ENCODE measurements at places on chromosomes 5 and 9.

DNA sequence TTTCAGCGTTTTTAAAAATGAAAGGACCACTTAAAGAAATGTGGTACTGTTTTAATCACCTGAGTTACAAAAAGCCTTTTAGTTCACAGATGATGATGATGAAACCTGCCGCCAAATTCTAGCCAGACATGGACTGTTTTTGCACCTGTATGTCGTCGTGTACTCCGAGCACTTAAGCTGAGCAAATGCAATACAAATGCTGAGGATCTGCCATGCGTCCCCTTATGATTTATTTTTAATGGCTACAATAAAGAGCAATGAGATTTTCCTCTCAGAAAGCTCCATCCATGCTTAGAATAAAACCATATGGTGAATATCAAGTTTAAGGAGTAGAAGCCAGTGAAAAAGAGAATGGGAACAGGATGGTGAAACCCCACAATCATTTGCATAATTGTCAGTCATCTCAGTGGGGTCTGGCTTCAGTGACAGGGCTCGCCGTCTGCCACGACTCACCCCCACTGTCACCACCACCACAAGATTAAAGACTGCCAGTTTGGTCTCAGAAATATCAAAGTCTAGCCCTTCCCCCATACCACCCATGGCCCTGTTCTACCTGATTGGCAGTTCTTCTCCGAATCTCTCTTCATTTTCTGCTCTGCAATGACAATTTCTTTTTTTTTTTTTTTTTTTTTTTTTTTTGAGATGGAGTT lies 159.9 kb downstream of the GOLPH3 start:
- DNase-seq: no peak

DNA sequence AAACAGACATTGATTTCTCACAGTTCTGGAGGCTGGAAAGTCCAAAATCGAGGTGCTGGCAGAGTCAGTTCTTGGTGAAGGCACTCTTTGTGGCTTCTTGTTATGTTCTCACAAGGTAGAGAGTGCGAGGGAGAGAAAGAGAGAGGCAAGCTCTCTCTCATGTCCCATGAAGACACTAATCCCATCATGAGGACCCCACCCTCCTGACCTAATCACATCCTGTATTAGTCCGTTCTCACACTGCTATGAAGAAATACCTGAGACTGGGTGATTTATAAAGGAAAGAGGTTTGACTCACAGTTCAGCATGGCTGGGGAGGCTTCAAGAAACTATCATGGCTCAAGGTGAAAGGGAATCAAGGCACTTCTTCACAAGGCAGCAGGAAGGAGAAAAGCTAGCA lies 5.7 kb upstream of the AMACR start:
- no peak for DNase-seq

GRCh38 chr5:180703912-180704311 lies 35.9 kb downstream of the OR2Y1 start:
- DNase-seq: no peak

DNA sequence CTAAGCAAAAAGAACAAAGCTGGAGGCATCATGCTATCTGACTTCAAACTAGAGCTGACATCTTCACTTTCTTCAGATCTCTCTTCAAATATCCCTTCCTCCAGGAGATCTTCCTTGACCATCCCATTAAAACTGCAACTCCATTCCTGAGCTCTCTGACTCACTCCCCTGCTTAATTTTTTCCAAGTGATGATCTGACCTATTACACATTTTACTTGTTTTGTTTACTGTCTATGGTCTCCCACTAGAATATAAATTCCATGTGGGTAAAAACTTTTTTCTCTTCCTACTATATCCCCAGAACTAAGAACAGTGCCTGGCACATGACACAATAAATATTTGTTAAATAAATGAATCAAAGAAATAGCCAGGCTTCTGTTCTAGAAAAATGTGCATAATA lies 87.5 kb downstream of the SLIT3 start:
- no peak for DNase-seq

- no peak for DNase-seq
Observed at GRCh38 chr9:130693101-130693425, 517 bp upstream of the EXOSC2 start.

GRCh38 chr5:20615888-20616563 lies 628.0 kb upstream of the CDH18 start:
- DNase-seq: no peak

DNA sequence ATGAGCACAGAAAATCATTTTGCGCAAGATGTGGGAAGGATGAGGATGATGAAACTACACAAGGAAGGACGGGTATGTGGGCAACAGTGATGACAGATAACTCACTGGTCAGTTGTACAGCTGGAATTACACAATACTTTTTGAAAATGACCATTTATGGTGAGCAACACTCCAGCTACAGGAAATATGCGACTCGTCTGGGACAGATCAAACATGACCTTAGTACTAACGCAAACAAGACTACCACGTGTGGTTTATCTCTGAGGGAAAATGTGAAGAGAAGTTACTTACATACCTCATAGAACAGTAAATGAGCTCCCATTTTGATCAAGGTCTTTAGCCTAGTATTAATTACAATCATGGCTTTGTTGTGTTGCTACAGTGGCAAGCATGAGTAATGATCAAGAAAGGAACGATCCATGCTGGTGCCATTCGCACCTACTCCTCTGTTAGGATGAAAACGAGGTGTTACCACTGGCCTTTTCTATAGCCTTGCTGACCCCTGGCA lies 456.9 kb downstream of the BNC2 start:
- no peak for DNase-seq

GRCh38 chr5:134100283-134101091 lies 14.0 kb upstream of the TCF7 start:
- DNase-seq: no peak

GRCh38 chr9:3875361-3876132 lies 349.7 kb upstream of the RFX3 start:
- no peak for DNase-seq

DNA sequence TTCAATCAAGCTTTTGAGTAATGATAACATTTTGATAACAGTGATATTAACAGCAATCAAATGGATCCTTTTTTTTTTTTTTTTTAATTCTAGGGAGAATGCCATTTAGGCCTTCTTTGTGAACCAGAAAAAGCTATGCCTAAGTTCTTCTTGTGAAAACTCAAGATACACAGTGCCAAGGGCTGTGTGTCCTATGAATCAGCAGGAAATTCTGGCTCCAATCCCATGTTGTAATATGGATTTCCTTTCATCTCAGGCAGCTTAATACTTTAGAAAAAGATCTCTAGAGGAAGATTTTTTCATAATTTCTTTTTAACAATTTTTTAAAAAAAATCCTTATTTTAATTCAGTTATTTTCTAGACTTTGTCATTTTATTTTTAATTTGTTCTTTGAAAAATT lies 96.1 kb downstream of the NUDT12 start:
- no peak for DNase-seq

DNA sequence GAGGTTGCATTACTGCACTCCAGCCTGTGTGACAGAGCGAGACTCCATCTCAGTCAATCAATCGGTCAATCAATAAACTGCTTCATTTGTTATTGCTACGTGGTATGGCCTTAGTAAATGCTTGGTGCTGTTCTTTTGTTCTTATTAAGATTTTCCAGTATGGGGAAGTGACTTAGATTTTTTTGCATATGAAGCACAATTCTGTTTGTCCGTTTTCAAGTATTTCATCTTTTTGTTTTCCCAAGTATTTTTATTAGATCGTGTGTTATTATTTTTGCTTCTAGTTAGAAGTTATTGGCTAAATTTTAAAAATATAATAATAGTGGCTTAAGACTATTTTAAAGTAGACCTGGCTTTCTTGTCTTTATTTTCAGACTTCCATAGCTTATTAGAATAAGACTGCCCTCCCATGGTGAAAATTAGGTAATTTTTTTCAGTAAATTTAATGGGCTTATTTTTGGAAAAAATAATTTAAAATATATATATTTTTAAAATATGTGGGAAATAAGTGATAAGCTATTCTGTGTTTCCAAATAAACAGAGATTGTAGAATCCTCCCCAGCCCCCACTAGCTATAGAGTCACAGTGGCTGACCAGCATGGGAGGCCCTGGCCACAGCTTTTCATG lies 14.7 kb upstream of the OMD start:
- no peak for DNase-seq

DNA sequence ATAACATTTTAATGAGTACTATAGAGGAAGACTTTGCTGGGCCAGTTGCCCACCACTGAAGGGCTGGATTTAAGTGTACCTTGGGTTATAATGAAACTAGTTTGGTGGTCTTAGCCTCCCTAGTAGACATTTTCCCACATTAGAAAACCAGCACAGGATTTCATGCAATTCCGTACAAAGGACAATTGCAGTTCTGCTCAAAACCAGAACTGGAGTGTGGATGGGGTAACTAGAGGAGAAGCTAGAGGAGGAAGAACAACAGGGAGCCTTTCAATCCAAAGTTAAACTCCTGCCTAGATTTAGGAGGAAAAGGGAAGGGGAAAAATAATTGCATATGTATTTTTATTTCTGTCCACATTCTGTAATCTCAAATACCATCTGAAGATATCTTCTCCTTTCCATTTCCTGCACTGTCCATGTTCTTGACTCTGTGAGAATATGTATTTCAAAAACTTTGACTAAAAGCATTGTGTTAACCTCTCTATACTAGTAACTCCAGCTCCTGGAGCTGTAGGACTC lies 97.5 kb upstream of the SSBP2 start:
- no peak for DNase-seq

DNA sequence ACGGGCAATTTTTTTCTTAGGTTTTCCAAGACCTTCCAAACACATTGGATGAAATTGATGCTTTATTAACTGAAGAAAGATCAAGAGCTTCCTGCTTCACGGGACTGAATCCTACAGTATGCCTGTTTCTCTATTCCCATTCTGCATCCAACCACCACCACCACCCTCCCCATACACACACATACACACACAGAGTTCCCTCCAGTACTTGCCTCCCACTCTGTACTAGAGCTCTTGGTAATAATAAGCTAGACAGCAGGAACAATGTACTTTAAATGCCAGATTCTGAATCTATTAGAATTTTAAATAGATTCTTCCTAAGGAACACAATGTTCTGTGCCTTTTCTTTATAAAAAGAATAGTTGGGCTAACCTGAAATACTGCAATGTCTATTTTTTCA lies 67.4 kb downstream of the KLF9 start:
- no peak for DNase-seq

- no peak for DNase-seq
Observed at GRCh38 chr9:7910426-7911020, 110.9 kb upstream of the DMAC1 start.

DNA sequence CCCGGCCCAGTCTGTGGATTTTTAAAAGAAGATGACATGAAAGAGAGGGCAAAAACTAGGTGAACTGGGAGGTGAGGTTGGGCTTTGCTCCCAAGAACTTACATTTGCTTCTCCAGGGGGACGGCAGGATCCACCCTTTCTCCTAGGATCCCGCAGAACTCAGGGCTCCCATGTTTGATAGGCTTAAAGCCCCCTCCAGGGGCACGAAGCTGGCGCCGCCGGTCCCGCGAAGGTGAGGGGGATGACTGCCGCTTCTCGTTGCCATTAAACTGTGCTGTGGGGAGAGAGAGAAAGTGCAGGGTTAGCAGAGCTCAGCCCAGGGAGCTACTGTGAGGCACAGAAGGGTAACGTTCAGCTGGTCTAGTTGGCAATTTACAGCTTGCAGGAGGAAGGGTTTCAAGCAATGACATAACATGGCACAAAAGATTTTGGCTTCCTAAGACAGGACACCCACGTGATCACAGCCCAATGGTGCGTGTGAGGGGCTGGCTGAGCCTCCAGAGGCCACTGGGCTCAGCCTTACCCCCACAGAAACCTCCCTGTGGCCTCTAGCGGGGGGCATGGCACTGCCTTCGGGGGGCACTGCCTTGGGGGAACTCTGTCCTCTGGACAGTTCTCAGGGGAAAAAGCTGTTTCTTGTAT lies 52.0 kb upstream of the SLC25A51 start:
- DNase-seq: no peak

DNA sequence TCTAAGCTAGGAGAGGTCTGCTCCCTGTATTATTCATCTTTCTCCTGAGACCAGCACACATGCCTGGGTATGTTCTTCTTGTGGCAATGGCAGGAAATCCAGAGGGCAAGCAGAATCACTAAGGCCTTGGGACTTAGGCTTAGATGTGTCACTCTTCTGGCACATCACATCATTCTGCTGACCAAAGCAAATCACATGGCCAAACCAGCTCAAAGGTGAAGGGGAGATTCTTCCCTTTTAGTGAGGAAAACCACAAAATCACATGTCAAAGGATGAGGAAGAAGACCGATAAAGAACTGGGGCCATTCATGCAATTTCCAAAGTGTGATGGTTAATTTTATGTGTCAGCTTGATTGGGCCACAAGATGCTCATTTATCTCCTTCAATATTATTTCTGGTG lies 5.7 kb upstream of the AGGF1 start:
- no peak for DNase-seq

- no peak for DNase-seq
Observed at GRCh38 chr5:59293700-59294099, 599.8 kb downstream of the PDE4D start.

DNA sequence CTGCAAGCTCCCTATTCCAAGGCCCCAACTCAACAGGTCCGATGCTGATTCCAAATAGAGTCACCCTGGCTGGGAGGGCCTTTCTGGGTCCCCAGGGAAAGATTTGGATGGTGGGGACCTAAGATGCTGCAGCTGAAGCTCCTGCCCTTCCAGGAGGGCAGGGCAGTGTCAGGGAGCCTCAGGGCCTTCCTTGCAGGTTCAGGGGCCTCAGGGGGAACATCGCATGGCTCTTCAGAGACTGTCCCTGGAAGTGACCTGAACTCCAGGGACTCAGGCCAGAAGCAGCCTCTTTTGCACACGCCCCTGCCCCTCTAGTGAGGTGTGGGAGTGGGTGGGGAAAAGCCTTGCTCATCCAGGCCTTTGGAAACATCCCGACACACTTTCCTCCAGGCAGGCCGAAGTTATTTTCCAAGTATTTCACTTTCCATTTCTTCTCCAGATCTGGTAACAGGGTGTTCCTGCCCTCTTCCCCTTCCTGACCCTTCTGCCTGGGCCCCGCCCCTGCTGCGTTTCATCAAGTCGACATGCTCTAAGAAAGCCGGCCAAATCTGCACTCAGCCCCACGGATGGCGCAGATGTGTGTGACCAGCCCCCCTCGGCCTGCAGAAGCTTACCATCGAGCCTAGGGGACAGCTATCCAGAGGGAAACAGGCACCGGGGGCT lies 159.5 kb downstream of the FGF18 start:
- no peak for DNase-seq

DNA sequence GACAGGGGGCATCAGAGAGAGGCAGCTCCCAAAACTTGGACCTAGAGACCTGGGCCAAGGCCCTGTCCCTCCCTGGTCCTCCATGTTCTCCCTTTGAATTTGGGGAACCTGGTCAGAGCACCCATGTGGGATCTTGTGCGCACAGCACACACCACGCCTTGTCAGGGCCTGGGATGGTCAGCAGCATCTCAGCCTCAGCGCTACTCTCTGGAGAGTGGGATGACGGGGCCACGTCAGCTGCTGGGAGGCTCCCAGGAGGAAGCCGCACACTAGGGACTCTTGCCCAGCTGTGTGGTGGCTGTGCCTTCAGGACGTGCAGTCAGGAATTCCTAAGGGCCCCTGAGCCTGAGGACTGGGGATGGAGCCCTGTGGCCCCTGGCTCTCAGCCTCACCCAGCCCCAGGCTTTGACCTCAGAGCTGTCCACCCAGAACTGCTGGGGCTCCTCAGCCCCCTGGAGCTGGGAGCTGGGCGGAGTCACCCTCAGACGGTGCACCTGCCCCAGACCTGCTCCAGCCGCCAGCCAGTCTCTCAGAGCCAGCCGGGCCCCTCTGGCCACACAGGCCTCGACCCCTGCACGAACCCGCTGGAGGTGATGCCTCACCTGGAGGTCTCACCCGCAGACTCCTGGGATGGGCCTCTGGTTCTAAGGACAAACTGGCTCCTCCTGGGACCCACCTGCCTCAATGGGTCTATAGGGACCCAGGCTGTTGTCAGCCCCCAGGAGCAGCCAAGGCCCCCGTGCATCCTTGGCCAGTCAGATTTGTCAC lies 38.3 kb upstream of the EGFL7 start:
- no peak for DNase-seq
